ENCODE measurements at places on chromosomes 5 and 9. TPM values are rescaled to one million over a fixed set of nuclear protein-coding genes. Genes with fewer than 3 reads are reported as not detected.

THBS4 gene
- 0.14 TPM for total RNA-seq

PKD2L2 gene
- total RNA-seq = not detected

TTC39B gene
- total RNA-seq = 11.9 TPM

INSL4 gene
- not detected for total RNA-seq

NR2F1 gene
- total RNA-seq = 87.2 TPM

RMI1 gene
- total RNA-seq = 11.2 TPM

TMEFF1 gene
- total RNA-seq = 0.88 TPM

SNAPC3 gene
- total RNA-seq = 32.4 TPM

PCDHB12 gene
- under 0.01 TPM for total RNA-seq

IGFBPL1 gene
- 0.43 TPM for total RNA-seq

IL4 gene
- not detected for total RNA-seq

ZNF782 gene
- total RNA-seq = 3.0 TPM

Data from placental pericyte (primary cell).